ENCODE measurements at places on chromosomes 1 and 21.

- no peak for DNase-seq
Observed at GRCh38 chr21:38438462-38438893, 59.8 kb downstream of the ERG start.

DNA sequence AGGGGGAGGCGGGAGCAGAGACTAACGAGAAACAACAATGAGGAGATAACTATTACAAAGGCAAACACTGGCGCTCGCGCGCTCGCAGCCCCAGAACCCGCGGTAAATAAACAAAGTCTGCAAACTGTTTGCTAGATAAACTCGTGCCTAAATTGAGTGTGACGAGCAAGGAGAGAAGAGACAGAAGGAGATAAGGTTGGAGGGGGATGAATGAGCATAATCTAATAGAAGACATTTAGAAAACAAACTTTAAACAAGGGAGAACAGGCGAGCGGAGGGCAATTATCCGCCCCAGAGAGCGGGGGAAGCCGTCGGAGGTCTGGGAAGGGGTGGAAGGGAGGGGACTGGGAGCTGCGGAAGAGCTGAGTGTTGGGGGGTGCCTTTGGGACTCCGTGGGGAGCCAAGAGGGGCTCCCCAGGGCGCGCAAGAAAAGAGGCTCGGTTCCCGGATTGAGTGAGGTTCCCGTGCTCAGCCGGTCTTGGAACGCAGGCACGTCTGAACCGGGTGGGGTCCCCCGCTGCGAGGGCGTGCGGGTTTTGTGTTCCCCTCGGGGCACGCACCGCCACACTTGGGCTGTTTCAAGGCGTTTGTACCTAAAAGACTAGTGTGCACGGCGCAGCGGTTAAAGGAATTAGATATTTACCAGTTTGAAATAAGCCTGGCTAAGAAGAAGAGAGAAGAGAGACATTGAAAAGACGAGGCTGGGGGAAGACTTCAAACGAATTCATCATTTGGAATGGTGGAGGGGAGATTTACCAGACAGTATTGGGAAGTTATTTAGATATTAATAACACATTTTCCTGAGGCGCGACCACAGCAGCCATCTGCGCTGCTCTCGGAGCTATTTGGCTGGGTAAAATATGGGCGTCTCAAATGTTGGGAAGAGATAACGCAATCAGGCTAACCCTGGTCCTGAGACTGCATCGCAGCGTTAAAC is 10.6 kb downstream of the PAX7 start:
- DNase-seq, result no peak

- DNase-seq, result no peak
Observed at GRCh38 chr1:3879099-3879498, 21.0 kb downstream of the C1orf174 start.

DNA sequence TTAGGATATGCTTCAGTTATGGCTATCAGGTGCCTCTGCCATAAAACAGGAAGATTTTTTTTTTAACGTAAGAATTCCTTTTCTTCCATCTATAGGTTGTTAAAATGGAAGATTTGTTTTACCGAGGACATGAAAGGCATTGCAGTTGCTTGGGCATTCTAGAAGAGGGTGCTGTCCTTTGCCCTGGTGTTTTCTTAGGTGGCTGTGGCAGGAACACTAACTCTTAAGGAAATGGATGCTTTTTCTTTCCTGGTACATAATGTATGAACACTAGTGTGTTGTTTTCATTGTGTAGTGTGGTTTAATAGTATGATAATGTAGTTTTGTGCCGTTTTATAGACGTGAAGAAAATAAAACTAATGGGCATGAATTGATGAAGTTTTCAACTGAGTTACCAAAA is 47.2 kb downstream of the UCK2 start:
- no peak for DNase-seq

DNA sequence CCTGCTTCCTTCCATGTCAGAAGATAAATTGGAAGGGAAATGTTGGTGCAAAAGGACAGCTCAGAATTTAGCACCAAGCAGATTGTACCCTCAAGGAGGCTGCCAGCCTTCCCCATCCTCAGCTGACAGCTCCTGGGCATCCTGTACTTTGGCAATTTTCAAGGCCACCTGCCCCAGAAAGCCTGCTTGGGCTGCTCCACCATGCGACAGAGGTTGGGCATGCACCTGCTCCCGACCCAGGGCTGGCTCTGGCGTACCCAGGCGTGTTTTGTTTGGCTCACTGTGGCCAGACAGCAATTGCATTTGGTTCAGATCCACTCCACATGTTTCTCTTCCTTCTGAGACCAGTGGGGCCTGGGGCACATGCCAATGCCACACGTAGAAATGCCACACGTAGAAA is 547.8 kb downstream of the NPHP4 start:
- no peak for DNase-seq

GRCh38 chr1:204626381-204626780 is 59.2 kb downstream of the LRRN2 start:
- no peak for DNase-seq

DNA sequence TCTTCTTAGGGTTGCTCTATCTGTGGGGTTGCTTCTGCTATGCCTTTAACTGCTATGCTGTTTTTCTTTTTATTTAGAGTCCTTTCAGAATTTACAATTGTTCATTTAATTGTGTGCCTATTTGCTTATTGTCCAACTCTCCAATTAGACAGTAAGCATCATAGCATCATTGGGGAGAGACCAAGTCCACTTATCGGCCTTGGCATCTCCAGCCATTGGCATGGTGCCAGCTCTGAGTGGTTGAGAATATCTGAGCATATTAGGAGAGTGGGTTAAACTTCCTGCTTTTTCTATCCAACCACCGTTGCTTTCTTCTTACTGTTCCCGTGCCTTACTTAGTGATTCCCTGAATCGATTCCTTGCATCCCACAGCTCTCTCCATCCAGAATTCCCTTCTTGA is 535.0 kb downstream of the AJAP1 start:
- no peak for DNase-seq

GRCh38 chr1:66140072-66140471 is 347.4 kb downstream of the PDE4B start:
- DNase-seq, result no peak

- DNase-seq, result no peak
Observed at GRCh38 chr1:205569411-205570172, 62.2 kb downstream of the ELK4 start.

Measured in HepG2 (cell line).